Stimulated activated CD8-positive, alpha-beta memory T cell treated with anti-CD3 and anti-CD28 coated beads, Interleukin-4, amount 100 ng/mL, for 1 hour (primary cell): ENCODE measurements at places on chromosomes 5 and 9.

- no peak for DNase-seq
Observed at GRCh38 chr5:111781200-111781599, 24.2 kb upstream of the NREP start.

DNA sequence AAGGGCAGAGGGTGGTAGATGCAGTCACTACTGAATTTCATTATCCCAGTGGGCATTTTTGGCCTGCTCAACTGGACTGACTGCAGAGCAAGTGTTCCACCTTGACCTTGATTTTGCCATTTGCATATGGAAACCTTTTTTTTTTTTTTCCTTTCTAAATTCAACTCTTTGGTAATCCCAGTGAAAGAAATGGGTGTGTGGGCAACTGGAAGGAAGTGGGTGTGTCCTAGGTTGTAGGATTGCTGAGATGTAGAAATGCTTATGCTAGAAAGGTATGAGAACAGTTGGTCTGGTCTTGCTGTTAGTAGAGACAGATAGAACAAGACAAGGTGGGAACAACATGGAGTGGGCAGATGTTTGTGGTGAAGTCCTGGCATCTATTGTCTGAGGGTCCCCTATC is 7.8 kb upstream of the IL12B start:
- no peak for DNase-seq

DNA sequence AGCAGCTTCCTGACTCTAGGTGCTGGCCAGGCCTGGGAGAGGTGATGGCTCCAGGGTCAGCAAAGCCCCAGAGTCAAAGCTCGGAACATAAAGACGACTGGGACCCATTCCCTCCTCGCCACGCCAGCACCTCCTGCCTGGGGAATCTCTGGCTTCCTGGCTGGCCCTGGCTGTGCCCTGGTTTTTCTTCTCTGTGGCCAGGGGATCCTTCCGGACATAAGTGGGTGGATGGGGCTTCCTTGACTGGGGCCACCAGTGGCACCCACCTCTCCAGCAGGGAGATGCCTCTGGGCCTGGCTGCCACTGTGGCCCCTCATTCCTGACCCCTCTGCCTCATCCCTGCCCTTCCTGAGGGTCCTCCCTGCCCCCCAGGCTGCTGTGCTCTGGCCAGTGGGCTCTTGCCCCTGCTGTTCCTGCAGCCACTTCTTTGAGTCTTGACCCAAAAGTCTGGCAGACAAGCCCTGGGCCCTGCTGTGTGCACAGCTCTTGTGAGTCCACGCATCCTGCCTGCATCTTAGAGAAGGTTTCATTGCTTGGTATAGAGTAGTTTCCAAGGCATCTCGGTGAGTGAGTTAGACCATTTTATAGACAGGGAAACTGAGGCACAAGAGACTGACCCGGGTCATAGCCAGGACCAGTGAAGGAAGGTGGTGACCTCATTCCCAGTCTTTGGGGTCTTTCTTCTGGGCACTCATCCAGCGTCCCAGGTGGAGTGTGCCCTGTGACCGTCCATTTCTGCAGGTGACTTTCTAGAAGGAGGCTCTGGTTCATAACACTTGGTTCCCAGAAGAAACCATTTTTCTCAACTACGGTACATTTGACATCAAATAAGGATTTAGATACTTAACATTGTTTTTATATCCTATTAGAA is 17.3 kb upstream of the LPCAT1 start:
- DNase-seq, result no peak

DNA sequence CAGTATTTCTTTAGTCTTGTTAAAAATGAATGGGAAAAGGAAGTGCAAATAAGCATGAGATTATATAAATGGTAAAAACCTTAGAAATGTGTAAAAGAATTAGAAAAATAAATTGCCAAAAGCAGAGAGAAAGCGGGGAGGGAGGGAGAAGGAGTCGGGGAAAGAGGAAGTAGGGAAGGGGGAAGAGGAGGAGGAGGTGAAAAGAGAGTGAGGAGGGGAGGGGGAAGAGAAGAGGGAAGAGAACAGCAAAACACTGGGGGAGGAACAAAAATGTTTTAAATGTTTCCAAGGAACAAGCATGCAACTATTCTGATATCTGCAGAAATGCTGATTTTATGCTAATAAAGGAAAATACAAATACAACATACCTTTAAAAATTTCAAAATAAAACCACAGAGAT is 317.5 kb downstream of the PIK3R1 start:
- DNase-seq, result no peak

DNA sequence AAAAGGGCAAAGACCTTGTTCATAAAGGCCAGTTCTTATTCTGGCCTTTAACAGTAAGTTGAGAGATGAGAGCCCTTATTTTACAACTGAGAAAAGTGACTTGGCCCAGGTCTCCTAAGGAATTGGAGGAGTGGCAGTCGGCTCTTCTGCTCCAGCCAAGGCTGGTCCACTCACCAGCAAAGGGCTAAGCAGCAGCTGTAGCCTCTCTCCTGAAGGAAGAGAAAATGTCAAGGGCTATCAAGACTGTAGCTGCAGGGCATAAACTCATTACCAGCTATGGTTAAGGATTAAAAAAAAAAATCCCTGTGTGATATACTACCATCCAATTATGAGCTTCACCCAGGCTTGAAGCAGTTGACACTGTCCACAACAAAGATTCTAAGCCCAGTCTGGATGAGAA is 138.6 kb upstream of the RAD23B start:
- no peak for DNase-seq

DNA sequence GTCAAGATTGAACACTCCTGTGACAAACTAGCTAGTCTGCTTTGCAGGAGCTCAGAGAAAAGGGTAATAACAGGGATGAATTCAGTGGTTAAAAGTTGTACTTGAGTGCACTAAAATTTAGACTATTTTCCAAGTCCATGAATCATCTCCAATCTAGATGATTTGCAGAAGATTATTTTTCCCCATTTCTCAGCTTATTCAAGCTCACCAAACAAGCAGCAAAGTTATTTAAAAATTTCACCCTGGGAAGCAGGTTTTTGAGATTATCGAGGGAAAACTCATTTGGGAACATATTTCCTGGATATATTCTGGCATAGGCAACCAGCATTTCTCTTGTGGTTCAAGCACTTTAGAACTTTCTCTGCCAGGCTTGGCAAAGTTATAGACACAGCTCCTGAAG is 311.4 kb downstream of the TLE1 start:
- no peak for DNase-seq

DNA sequence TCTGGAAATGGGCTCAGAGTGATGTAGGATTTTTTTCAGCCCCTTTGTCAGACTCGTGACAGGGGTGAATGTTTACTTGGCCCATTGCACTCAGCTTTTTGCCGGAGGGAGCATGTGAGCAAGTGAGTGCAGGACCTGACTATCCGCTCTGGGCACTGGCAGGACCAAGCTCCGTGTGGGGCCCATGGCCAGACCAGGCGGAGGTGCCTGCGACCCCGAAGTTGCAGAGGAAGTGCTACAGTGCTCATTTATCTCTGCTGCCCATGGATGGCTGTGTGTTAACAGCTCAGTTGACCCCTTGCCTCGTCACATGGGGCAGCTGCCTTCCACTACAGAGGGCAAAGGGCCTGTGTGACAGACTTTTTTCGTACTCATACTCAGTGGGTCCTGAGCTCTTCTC is 744.3 kb downstream of the IRX1 start:
- no peak for DNase-seq
